ENCODE measurements at places on chromosomes 11 and 22.

DNA sequence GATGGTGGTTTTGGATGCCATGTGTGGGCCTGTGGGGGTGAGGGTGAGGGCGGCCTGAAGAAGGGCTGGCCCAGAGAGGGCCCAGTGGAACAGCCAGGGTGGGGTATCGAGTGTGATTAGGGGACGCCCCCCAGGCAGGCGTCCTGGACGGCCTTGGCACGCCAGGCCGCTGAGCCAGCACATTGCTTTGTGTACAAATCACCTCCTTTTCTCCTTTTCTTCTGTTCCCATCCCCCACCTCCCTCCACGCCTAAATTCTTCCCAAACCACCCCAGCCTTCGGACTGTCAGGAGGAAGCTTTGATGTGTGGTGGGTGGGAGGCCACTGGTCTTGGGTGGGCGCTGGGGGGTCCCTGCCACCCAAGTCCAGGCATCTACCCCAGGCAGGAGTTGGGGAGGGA is 7.8 kb upstream of the CD248 start:
- no peak for DNase-seq

DNA sequence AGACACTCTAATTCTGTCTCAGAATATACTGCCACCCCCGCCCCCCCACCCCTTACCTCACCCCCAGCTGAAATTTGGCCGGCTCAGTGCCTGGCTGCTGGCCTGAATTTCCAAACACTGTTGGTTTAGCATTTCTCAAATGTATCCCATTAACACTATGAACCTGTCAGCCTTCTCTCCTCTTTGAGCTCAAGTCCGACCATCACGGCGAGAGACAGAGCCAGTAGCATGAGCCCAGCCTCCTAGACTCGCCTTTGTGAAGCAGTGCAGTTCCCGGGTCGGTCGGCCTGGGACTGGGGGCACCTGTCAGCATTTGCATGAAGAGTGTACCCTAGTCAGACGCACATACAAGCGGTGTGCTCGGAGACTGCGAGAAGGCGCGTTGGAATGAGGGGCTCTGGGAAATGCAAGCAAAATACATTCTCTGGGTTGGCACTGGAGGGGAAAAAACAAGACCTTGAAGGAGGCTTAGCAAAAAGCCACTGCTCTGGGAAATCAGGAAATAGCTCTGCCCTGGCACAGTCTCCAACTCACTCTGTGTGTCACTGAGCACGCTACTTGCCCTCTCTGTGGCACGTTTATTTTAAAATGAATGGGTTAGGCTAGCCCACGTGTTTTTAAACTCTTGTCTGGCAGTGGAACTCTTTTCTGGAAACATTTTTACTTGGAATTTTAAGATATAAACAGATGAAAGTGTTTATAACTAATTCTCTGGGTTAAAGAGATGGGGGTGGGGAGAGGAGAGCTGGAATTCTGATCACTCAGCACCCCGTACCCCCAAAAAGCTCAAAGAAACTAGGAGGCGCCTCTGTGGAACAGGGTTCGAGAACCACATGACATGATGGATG is 108.3 kb downstream of the TIMP3 start:
- peak; percentile 77 for DNase-seq

DNA sequence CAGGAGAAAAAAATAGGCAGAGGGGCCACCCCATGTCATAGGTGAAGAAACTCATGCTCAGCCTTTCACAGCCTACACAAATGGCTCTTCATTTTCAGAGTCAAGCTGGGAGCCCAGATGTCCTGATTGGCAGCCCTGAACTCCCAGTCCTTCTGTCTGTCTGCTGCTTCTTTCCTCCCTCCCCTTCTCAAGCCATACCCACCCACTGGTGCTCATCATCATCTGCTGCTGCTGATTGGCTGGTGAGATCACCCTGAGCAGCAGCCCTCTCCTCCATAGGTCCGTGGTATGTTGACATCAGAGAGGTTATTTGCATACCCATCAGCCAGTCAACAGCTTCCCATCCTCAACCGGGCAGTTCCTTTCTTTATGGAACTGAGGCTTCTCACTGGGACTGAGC is 46.1 kb upstream of the PRDM11 start:
- no peak for DNase-seq

DNA sequence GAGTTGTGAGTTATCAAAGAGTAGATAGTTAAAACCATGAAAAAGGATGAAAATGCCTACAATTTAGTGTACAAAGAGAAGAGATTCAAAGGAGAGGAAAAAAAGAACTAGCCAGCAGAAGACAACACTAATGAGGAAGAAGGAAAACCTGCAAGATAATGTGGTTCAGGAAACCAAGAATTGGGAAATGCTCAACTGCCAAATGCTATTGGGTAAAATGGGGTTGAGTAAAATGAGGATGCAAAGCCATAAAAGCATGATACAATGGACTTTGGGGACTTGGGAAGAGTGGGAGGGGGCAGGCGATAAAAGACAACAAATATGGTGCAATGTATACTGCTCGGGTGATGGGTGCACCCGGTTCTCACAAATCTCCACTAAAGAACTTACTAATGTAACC is 7.6 kb upstream of the OR52K2 start:
- DNase-seq, result no peak

DNA sequence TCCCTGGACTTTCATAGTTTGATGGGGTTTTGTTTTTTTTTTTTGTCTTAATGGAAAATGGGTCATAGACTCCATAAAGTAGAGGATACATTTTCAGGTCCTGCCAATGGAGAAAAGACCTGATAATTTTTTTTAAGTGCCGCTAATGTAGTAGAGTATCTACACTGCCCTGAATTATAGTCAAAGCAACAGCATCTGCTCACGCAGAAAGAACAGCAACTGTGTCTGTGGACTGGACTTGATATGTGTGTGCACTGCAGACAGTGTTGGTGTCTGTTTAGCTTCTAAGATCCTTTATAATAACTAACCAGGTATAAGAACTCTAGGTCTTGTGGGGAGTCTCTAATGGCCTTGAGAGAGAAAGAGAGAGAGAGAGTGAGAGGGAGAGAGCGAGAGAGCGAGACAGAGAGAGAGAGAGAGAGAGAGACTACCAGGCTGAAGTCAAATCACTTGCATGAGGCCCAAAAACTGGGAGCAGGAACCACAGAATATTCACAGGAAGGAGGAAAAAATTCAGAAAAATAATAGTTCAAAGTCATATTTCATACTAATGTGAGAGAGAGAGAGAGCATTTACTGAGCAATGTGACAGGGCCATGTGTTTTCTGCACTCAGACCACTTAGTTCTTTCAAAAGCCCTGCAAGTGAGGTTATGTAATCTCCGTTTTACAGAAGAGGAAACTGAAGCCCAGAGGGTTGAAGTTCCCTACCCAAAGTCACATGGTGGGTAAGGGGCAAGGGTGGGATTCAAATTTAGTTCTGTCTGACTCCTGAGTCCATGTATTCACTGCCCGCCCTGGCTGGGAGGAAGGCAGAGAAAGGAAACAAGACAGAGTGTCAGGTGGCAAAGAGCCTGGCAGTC is 8.6 kb upstream of the MIAT start:
- no peak for DNase-seq

DNA sequence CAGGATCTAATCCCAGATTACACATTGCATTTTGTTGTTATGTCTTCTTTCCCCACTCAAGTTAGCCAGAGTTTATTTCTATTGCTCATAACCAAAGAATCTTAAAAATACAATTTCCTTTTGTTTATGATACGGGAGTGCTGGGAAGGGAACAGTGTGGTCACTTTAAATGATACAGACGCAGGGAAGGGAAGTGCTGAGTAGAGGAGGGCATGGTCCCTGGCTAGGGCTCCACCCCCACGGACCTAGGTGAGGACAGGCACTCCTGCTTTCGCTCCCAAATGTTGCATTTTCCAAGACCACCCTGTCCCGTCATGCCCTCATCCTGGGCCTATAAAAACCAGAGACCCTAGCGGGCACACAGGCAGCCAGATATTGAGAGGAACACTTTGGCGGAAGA is 30.6 kb upstream of the NARS2 start:
- DNase-seq, result no peak

- no peak for DNase-seq
Observed at GRCh38 chr11:116311206-116311605, 461.6 kb downstream of the BUD13 start.

GRCh38 chr11:118295815-118296454 is 8.6 kb upstream of the CD3E start:
- no peak for DNase-seq

DNA sequence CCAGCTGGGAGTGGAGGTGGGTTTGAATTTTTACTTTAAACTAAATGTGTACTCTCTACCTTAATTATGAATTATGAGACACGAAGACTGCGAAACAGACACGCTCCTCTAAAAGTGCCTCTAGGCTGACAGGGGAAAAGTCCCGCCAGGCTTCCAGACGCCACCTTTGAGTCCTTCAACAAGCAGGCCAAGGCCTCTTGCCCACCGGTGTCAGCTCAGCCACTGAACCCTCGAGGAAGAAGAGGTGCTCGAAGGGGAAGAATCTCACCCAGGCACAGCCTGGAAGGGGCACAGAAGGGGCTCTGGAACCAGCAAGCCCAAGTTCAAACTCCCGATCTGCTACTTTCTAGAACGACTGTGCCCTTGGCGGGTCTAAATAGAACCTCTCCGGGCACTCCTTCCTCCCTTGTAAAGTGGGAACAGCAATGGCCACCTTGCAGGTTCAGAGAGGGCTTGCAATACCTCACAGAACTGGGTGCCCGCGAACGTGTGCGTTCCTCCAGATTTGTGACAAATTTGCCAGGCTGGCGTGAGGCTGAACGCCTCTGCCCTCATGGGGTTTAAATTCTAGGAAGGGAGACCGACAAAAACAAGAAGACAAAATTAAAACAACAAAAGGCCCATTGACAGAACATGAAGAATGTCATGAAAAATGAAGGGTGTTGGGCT is 158.5 kb upstream of the GRK3 start:
- DNase-seq, result no peak

DNA sequence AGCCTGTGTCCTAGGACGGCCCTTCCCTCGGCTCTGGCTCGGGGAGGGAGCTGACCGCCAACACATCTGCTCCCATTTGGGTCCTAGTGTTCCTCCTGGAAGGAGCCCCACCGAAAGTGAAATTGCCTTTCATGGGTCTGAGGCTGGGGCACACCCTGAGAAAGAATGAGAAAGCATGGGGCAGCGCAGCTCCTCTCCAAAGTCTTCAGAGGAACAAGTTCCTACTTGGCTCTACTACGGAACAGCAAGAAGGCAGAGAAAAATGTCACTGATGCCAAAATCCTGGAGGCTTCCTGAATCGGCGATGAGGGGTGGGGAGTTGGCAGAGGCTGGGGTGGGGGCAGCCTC is 41.5 kb upstream of the MYEOV start:
- peak; percentile 38 for DNase-seq

GRCh38 chr11:68004551-68005335 is 846 bp upstream of the UNC93B1 start:
- DNase-seq, result no peak

GRCh38 chr22:27399161-27399560 is 402.4 kb downstream of the MN1 start:
- peak; percentile 21 for DNase-seq

DNA sequence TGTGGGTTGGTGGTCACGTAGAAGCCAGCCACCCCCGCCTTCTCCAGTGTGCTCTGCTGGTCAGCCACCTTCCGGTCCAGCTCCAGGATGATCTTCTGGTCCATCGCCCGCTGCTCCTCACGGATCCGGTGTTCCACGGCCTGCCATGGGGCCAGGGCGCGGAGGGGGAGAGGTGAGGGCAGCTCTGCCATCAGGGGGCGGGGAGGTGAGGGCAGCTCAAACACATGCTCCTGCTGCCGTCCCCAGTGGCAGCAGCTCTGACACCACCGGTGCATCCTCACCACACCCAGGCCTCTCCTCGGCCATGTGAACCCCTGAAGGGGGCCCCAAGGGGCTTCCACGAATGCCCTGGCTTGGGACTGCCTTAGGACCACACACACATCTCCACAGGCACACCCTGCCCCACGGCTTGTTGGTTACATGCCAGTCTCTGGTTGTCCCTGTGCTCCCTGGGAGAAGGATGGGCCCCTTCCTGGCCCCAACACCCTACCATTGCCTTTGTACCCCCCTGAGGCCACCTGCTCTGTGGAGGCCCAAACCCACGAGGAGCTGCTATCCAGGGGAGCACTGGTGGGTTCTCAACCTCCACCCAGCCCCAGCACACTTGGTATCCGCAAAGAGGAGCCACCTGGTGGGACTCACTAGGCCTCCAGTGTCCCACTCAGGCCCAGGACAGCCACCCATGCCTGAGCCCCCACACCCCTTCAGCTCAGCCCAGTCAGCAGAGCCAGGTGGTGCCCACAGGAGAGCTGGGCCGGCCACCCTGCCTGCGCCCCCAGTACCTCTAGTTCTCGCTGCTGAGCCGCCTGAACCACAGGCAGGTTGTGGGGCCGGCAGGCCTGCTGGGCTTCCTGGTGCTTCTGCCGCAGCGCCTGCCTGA is 4.3 kb downstream of the DGCR6L start:
- DNase-seq, result peak; percentile 7

- DNase-seq, result no peak
Observed at GRCh38 chr22:49642331-49642730, 185.3 kb downstream of the BRD1 start.

DNA sequence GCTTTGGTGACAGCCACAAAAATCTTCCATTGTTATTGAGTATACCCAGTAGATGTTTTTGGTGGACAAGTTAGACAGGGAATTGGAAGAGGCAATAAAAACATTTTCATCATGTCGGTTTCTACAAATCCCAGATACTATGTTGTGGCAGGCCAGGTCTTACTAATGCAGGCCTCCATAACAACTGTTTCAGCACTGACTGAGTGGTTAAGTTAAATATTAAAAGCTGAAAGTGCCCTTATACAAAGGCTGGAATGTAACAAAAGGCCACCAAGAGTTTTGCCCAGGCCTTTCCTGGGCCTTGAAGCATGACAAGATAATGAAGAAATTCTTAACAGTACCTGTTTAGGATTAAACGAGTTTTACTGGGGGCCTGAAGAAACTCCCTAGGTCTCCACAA is 29.3 kb downstream of the DMC1 start:
- peak; percentile 73 for DNase-seq

GRCh38 chr22:19477321-19478044 is 1.5 kb downstream of the UFD1 start:
- peak; percentile 26 for DNase-seq

DNA sequence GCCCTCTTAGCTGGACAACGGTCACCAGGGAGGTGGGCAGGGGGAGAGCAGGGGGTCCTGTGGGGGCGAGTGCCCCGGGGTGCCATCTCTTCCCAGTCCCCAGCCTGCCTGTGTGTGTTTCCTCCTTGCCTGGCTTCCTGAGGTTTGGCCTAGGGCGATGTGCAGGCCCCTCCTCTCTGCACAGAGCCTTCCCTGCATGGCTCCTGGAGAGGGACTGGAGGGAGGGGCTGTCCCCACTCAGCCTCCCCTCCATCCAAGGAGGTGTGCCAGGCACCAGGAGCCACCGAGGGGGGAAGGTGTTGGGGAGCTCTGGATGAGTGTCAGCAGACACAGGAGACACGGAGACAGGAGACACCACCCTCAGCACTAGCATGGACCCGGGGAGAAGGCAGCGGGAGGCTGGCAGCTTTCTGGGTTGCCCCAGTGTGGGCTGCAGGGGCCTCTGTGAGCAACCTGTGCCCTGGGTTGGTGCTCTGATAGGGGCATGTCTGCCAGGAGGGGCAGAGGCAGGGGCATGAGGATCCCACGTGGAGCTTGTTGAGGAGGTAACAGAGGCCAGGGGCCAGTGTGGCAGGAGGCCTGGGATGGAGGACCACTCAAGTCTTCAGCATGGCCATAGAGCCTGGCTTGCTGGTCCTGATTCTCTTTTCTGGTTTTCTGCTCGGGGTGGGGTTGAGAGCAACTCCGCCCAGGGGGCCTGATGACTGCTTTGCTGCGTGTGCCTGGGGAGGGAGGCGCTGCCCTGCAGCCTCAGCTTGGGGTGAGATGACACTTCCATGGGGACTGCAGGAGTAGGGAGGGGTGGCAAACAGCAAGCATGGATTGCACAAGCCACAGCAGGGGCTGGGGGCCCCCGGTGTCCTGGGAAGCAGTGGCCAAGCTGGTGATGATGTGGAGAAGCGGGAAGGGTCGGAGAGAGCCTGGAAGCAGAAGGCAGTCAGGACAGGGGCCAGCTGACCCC is 78.8 kb downstream of the ST3GAL4 start:
- DNase-seq, result no peak
